HepG2 (cell line): ENCODE measurements at places on chromosomes 1 and 21. TPM values are rescaled to one million over a fixed set of nuclear protein-coding genes. Genes with fewer than 3 reads are reported as not detected.

Gene GJA9
- 0.13 and 0.14 TPM in 2 replicates for total RNA-seq

Gene PCP4
- total RNA-seq = not detected in 2 replicates

Gene CSF1
- 1.9 and 4.6 TPM in 2 replicates for total RNA-seq

Gene PLD5
- total RNA-seq = not detected in 2 replicates

Gene MAP7D1
- total RNA-seq = 5.5 and 7.2 TPM in 2 replicates

DNA sequence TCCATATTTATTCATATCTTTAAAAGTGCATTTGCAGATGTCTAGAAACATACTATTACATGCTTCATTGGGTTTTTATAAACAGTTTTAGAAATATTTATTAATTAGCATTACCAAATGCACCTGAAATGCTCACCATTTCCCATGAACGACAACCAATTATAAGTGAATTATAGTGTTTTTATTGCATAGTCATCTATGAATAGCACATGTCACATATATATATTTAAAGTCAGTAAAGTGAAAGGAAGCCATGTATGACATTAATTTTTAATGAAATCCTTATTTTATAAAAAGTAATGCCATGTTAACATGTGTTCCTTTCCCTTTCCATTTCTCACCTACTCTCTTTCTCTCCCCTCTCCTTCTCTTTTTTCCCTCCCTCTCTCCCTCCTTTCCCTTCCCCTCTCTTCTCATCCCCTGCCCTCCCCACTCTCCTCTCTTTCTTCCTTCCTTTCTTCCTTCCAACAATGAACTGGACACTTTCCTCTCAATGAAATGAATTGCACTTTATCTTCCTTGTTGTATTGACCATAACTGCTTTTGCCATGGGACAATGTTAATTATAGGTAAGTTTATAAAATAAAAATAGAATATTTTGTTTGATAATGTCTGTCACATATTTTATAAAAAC, 179.3 kb downstream of the NCAM2 start:
- DNase-seq = no peak

DNA sequence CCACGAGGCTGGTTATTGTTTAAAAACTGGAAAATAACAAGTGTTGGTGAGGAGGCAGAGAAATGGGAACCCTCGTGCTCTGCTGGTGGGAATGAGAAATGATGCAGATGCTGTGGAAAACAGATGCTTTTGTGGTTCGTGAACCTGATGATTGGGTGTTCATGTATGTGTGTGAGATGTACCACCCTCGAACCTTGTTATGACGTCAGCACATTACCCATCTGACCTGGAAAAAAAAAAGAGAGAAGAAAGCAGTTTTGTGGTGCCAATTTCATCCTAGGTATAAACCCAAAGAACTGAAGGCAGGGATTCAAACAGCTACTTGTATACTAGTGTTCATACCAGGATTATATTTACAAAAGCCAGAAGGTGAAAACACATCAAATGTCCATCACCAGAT, 6.4 kb upstream of the CFAP107 start:
- DNase-seq = no peak

DNA sequence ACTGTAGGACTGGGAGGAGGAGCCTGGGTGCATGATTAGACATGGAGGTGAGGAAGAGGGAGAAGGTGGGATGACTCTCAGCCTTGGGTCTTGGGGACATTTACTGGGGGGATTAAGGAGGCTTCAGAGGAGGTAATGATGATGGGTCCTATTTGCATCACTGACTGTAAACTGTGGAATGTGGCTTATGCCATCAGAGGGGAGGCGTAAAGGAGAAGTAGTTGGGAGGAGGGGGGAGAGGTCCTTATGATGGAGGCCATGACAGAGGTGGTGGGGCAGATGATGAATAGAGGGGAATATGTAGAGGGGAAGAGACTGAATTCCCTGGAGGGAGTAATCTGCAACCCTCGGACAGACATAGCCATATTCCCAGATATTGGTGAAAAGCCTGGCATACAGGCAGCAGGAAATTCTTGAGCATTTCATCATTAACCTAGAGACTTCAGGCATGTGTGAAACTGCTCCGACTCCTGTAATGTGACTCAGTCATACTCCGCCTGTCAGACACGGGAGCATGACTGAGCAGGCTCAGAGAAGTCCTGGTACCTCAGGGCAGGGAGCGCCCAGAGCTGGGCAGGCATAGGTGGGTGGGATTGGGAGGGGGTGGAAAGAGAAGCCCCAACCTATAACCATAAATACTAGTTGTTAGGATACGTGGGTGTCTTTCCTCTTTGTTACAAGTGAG, 8.0 kb upstream of the LCE5A start:
- no peak for DNase-seq

- DNase-seq = no peak
These were observed 66.8 kb downstream of the TTC3 start for GRCh38 chr21:37139902-37140301.

- DNase-seq = no peak
These were observed 110.0 kb downstream of the ASTN1 start for GRCh38 chr1:177054542-177054941.
